ENCODE measurements at places on chromosomes 6 and 20. TPM values are rescaled to one million over a fixed set of nuclear protein-coding genes. Genes with fewer than 3 reads are reported as not detected.

- DNase-seq: no peak
These were observed 10.0 kb downstream of the DYNLT2 start for GRCh38 chr6:169741344-169741743.

- DNase-seq: no peak
These were observed 336.0 kb upstream of the DEFB115 start for GRCh38 chr20:30921286-30922071.

GRCh38 chr6:85348643-85349042, 101.2 kb upstream of the NT5E start:
- DNase-seq: no peak

GRCh38 chr20:59820204-59821041, 113.0 kb downstream of the SYCP2 start:
- DNase-seq: no peak

GRCh38 chr6:27679964-27680694, 207.2 kb upstream of the ZNF184 start:
- DNase-seq: no peak

Gene SPDEF
- not detected for total RNA-seq

Gene LY6G6F
- not detected for total RNA-seq

Gene RBPJL
- not detected for total RNA-seq

Gene F13A1
- total RNA-seq: 1.6 TPM

Gene TSBP1
- not detected for total RNA-seq
